Right kidney (tissue), 9 donors: ENCODE measurements at places on chromosomes 1 and 21.

DNA sequence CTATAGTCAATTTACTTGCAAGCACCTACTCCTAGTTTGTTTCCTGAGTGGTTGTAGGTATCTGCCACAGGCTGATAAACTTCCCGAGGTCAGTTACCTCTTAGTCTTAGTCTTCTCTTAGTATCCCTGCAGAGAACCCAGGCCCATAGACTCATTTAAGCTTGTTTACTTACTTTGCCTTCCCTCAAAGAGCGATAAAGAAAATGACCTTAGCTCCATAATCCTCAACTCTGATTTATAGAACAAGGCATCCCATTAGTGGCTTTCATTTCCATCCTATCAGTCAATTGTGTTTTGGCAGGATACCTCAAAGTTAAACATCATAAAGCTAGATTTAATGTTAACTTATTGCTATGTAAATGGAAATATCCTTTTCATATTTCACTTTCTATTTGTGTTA lies 119.7 kb downstream of the UCHL5 start:
- no peak for DNase-seq

GRCh38 chr1:32754317-32755097 lies 51.9 kb upstream of the SYNC start:
- peak; percentile 79 for DNase-seq

DNA sequence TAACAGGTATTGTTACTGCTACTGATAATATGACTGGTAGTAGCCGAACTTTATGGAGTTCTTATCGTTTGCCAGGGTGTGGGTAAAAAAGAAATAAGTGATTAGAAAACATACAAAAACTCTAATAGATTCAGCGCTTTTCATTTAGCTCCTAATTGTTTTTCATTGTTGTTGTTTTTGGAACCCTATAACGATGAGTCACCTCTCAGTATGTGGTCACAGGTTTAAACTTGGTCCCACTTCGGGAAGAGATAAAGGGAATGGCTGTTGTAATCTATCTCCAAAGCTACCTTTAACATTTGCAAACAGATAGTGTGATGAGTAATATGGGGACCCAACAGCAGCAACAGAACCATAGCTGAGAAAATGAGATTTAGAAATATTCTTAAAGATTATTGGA lies 62.7 kb upstream of the BCL10 start:
- no peak for DNase-seq

GRCh38 chr1:32464191-32464715 lies 619 bp upstream of the ZBTB8B start:
- DNase-seq, result peak; percentile 64

DNA sequence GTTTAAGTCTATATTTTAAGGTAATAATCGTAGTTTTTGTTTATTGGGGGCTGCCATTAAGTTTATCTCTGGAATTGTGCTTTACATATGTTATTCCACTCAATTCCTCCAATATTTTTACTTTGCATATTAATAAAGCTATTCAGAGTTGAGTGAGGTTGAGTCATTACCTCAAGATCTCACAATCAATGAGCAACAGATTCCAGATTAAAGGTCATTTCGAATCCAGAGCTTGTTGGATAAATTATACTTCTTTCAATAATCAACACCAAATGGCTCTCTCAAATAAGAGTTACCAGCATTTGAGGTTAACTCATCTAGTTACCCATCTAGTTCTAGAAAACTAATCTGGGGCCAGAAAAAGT lies 16.7 kb downstream of the RGS4 start:
- DNase-seq, result no peak

DNA sequence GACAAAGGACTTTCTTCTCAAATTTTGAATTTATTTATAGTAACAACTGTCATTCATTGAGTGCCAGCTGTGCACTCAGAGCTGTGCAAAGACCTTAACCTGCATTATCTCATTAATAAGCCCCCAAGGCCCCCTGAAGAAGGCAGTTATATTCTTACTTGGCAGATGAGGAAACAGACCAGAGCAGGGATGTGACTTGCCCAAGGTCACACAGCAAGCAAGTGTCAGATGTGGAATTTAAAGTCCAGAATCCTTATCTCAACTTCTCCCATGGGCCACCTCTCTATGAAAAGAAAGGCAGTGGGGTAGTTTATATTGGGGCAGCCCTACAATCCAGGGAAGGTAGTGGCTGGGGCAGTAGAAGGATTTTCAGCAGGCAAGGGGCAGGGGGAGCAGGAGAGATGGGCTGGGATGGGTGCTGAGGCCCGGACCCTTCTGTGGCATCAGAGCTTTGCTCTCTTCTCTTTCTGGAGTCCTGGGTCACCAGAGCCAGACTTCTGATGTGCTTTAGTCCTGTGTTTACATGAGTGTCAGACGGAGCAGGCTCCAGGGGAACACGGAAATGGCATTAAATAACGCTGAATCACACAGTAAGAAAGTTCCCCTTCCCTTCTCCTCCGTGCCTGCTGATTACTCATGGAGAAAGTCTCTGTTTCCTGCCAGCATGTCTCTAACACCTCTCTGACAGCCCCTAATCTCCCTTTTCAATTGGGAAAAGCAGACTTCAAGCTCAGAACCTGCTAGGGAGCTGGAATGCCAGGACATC lies 39.5 kb downstream of the EPHB2 start:
- DNase-seq, result no peak

GRCh38 chr1:183905508-183906113 lies 100.7 kb downstream of the RGL1 start:
- DNase-seq, result no peak

DNA sequence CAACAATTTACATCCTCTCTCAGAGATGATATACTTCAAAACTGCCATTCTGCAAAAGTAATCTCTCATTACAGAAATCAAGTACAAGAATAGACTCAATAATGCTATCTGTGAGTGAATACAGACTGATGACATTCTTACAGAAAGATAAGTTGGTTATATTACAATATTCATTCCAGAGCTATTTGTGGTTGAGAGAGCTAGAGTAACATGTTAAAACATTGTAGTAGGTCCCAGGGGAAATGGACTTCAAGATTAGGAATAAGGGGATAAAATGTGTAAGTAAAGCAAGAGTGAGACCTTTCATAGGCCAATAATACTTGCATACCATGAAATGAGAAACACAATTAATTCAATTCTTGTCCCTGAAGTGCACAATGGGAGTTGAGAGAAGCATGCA lies 1.5 kb downstream of the F13B start:
- DNase-seq, result no peak

- DNase-seq, result no peak
Observed at GRCh38 chr1:1052003-1052840, 21.9 kb downstream of the RNF223 start.

DNA sequence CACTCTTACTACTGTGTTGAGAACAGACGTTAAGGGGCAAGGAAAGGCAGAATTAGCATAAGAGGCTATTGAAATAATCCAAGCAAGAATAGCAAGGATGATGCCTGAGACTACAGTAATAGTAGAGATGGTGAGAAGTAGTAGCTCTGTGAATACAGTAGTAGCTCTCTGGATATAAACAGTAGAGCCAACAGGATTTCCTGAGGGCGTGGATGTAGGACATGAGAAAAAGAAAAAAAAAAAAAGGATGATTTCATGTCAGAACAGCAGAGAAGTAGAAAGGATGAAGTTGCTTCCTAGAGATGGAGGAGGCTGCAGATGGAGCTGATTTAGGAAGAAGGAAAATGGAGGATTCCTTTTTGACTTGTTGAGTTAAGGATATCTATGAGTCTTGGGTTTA lies 112.3 kb downstream of the OMA1 start:
- DNase-seq, result no peak

DNA sequence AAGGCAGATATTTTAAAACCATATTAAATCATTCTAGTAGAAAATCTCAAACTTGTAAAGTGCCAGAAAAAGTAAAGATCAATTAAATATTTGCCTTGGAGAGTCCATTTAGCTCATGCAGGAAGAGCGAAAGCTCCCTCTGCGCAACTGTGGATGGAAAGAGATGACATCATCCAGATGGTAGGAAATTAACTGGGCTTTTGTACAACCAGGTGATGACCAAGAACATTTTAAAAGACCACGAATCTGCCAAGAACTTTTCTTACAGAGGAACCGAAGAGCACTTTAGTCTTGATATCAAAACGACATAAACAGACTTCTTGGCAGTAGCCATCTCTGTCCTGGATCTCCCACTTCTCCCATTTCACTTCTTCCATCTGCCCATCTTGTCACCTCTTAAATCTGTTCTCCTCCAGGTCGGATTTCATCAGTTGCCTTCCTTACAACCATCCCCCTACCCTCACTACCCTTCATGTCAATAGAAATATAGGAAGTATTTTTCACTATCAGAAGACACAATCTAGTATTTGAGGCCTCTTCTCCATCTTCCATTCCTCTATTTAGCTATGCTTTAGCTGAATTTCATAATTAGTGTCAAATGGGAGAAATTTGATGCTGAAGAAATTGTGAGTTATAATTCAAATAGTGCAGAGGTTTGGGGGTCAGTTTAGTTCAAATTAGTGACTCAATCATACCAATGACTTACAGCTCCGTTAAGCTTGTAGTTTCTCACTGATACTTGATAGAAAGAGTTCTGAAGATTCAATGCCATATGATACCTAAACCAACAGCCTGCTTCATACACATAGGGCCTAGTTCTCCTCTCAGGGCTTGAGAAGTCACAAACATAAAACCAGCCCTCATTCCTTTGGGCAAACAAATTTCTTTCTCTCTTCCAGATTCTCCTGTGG lies 22.0 kb upstream of the DNASE2B start:
- DNase-seq, result no peak

GRCh38 chr1:17265950-17266349 lies 17.1 kb downstream of the PADI3 start:
- no peak for DNase-seq

- DNase-seq, result no peak
Observed at GRCh38 chr1:164659621-164660411, 100.8 kb downstream of the PBX1 start.

- no peak for DNase-seq
Observed at GRCh38 chr1:61477301-61477700, 247.6 kb downstream of the TM2D1 start.

GRCh38 chr1:92554216-92554615 lies 67.5 kb upstream of the GFI1 start:
- DNase-seq, result no peak

DNA sequence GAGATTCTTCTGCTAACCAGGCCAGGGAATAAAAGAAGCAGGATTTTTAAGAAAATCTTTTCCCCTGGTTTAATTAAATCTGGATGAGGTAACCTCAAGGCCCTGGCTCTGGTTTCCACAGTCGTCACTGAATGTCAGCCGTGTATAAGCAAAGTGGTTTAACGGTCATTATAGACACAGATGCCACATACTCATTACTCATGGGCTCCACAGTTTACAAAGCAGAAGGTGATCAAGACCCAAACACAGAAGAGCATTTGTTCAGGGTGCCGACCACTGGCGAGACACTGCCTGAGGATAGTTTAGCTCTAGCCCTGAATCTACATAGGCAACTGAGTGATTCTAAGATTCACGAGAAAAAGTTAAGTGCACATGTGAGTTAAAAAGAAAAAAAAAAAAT lies 27.8 kb upstream of the RAP1GAP start:
- no peak for DNase-seq

DNA sequence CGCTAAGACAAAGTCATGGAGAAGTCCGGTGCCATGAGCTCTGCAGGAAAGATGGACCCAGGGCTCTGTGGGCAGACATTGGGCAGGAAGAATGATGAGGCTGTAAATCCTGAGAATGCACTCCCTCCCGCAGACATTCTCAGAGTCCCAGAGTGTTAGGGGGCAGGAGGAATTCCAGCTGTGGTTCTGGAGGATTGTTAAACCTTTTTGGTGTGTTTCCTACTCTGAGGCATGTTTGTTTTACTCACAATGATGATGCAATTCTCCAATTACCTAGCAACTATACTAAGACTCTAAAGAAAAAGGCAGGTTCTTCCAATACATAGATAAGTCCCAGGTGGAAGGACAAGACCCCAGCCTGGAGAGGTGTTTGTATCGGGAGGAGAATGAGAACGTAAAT lies 2.8 kb upstream of the CAPN9 start:
- no peak for DNase-seq

- no peak for DNase-seq
Observed at GRCh38 chr1:203612932-203613682, 13.5 kb upstream of the ATP2B4 start.

- no peak for DNase-seq
Observed at GRCh38 chr1:210700083-210700482, 371.4 kb downstream of the HHAT start.

DNA sequence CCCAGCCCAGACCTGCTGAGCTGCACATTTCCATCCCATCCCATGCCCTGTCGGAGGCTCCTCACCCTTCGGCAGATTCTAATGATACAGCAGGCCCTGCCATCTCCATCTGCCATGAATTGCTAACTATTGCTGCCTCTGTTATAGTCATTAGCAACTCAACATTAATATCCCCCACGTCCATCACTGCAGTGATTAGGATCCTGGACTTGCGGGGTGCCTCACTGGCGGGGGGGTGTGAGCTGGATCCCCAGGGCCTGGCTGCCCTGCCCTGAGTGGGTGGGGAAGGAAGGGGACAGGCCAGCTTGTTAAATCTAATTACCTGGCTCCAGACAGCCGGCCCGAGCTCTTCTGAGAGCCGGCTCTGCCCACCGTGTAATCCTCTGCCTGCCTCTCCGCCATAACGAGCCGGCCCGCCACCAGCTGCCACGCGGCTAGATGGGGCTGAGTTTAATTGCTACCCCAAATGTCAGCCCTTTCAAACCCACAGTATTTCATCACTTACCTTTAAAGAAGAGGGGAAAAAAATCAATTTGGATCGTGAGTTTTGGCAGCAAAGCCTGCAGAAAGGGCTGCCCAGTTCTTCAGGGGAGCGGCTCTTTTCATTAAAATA lies 227.3 kb upstream of the CSF3R start:
- no peak for DNase-seq

DNA sequence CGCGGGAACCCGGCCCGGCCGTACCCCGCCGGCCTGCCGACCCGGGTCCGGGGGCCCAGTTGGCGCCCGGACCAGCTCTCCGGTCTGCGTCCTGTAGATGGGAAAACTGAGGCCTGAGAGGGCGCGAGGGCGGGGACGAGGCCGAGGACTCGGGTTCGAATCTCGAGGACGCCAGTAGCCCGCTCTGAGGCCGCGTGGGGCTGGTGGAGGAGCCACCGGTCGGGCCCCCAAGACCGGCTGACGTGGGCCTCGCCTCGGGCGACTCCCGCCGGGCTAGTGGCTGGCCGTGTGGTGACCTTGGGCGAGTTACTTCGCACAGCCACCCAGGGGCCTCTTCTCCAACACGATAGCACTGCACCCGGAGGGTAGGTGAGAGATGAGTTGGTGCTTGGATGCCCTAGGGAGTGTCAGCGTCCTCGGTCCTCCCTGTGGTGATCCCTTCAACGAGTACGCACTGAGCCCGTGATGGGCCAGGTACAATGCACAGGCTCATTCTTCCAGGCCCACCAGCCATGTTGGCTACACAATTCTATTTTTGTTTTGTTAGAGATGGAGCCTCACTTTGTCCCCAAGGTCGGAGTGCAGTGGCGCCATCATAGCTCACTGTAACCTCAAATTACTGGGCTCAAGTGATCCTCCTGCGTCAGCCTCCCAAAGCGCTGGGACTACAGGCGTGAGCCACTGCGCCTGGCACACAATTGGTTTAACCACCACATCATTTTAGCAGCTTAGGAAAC lies 404 bp upstream of the SCMH1 start:
- peak; percentile 72 for DNase-seq
